Muscle of back (tissue), 13 donors: ENCODE measurements at places on chromosomes 5 and 9.
A peak's percentile ranks its signal among the peaks of the same experiment; 100 is the strongest.

DNA sequence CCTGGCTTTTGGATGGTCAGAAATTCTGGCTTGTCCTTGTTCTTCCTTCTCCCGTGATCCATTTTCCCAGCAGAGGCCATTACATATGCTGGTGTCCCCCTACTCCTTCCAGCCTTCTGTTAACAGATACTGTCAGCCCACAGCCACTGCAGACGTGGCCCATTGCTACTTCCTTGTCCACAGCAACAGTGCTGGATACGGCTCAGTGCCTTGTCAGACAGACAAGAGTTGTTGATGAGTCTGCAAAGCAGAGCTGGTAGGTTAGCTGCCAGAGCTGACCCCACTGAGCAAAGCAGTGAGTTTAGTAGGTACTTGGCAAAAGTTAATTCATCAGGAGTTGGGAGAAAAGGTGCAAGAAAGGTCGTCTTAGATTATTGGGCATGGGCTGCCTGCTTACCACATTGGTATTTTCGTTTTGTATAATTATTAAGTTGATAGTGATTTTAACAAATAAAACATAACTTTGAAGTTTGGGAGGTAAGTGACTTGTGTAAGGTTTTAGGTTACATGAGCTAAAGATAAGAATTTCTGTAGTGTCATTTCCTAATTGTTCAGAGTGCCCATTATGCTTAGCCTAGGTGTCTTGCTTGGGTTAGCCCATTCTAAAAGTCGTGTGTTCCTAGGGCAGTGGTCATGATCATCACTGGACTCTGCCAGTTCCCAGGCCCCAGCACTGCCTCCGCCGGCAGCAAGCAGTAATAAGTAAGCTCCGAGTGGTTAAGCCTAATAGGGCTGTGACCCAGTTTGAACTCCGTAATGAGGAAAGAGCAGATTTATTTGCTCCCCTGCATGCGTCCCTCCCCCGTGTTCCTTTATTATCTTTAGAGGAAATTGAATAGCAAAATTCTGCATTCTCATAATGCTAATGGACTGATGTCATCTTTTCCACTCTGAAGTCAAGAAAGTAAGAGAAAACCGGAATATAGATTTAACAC is 292.0 kb downstream of the FANCC start:
- peak; percentile 74 for DNase-seq

DNA sequence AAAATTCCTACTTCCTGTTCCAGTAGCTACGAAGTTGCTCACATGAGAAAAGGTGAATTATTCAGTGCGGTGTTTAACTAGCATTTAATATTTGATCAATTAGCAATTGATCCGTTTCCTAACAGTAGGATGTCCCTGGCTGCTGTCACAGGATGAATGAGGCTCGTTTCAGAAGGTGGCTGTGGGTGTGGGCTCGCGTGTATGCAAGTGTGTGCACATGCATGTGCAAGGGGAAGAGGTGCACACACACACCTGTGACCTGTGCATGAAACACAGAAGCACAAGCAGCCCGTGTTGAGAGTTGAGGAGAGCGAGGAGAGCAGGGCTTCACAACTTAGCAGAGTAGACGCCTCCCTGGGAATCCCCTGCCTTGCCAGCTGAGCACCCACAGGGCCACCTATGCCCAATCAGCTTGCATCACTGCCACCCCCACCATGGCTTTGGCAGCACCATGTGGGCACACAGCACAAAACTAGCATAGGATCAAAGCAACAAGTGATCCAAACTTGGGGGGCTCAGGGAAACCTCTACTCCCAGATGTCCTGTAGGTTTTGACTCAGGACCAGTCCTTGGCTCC is 107.2 kb downstream of the C5orf15 start:
- DNase-seq = no peak

DNA sequence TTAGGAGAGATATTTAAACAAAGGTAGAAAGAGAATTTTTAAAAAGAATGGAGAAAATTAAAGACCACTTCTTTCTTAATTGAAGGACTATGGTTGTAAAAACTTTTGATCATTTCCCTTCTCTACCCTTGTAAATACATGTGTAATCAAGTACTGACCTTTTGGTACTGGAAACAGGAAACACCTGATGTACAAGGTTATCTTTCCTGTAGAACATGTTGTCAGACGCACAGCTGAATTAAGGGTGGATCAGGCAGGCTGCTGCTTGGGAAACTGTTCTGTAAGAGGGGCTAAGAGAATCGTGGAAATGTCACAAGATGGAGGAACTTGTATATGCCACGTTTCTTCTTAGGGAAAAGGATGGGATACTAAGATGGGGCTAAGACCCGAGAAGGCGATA is 341.6 kb downstream of the ZNF608 start:
- DNase-seq = no peak

DNA sequence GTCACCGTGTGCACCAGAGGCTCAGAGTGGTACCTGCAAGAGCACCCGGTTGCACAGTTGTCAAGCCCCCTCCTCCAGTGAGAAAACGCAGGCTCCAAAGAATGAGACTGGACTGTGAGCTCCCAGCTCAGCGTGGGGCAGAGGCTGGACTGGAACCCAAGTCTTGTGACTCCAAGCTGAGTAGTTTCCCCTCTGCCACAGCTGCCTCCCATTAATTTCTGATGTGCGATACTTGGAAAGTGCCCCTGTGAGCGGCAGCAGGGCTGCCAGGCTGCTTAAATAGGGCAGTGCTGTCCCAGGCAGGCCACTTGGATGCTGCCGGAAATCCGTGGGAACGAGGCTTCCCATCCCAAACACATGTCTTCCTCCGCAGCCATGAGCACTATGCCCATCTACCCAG is 62.2 kb upstream of the ANGPTL2 start:
- DNase-seq = no peak

GRCh38 chr5:126794157-126794828 is 17.4 kb downstream of the LMNB1 start:
- DNase-seq = no peak

DNA sequence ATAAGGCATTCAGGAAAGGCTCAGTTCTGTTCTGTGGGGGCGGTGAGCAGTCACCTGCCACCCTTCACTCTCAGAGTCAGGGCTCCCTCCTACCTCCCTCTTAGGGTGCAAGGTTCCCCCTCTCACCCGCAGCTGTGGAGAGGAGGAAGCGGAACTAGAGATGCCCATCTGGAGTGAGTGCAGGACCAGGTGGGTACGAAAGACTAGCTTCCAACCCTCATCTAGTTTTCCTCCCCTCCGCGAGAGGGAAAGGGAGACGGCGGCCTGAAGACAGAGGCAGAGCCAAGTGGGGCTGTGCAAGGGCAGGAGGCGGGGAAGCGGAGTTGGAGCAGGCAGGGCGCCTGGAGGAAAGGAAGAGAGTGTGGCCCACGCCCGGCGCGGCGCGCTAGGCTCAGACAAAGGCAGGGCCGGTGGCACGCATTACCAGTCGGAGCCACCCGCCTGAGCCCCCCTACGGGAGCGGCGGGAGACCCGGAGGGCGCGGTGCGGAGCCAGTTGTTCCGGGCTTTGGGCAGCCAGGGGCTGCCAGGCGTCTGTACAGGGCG is 7.3 kb downstream of the PRR7 start:
- peak; percentile 83 for DNase-seq

DNA sequence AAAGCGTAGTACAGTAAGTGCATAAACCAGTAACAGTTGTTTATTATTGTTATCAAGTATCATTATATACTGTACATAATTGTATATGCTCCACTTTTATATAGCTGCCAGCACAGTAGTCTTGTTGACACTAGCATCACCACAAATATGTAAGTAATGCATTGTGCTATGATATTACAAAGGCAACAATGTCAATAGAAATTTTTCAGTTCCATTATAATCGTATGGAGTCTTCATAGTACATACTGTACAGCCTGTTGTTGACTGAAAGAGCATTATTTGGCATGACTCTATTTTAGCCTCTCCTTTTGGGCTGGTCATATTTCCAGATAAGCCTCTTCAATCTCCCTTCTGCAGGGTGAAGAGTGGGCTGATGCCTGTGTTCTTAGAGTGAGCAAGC is 40.4 kb downstream of the CFAP95 start:
- DNase-seq = no peak

DNA sequence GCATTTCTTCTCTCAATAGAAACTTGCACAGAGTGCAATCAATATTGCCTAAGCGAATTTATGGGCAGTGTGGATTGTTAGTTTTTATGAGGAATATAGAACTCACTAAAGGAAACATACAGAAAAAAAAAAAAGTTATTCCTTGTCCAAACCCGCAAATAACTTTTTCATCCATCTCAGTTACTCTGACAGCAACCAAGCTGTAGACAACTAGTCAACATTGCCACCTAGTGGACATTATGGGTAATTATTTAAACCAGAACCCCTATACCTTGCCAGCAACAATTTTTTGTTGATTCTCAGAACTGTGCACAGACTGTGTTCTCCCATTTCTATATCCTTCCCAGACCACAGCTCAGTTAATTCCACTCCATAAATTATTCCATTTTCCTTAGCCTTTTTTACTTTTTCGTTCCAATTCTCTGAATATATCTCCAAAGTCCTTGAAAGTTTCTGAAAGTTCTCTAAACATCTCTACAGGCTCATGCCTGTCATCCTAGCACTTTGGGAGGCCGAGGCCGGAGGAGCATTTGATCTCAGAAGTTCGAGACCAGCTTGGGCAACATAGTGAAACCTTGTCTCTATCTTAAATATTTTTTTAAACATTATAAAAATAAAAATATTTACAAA is 2.6 kb upstream of the AFAP1L1 start:
- peak; percentile 16 for DNase-seq

- DNase-seq = no peak
Measured at GRCh38 chr5:116135344-116135743, 50.5 kb downstream of the COMMD10 start.

GRCh38 chr5:156595132-156595787 is 254.8 kb upstream of the PPP1R2B start:
- peak; percentile 30 for DNase-seq

DNA sequence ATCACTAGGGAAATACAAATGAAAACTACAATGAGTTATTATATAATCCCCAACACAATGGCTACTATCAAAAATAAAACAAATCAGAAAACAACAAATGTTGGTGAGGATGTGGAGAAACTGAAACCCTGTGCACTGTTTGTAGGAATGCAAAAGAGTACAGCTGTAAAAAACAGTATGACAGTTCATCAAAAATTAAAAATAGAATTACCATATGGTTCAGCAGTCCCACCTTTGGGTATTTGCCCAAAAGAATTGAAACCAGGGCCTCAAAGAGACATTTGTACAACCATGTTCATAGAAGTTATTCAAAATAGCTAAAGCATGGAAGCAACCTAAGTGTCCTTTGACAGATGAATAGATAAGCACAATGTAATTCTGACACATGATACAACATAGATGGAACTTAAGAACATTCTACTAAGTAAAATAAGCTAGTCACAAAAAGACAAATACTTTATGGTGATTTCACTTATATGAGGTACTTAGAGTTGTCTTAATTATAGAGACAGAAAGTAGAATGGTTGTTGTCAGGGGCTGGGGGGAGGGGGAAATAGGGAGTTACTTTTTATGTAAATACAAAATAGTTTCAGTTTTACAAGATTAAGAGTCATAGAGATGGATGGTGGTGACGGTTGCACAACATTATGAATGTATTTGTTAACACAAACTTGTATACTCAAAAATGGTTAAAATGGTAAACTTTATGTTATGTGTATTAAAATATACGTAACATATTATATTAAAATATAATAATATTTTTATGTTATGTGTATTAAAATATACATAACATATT is 102.8 kb downstream of the KCTD16 start:
- no peak for DNase-seq

GRCh38 chr5:82044010-82044409 is 72.2 kb downstream of the ATG10 start:
- DNase-seq = no peak

GRCh38 chr9:134318481-134318891 is 7.8 kb upstream of the RXRA start:
- DNase-seq = no peak

- no peak for DNase-seq
Measured at GRCh38 chr5:83441747-83442146, 29.8 kb upstream of the VCAN start.

DNA sequence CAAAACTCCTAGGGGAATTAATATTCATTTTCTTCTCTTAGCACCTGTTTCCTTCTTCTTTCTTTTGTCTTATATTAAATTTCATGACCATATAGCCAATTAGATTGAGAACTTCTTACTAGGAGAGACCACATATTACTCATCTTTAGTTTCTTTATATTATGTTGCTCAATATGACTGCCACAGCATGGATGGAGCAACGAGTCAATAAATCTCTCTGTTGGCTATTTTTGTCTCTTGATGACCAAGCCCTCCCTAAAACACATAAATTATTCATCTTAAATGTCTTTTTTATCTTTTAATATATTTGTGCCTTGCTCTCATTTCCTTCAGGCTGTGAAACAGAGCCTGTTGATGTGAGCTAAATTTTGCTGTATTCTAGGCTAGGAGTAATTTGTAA is 123.0 kb downstream of the ADAMTSL1 start:
- DNase-seq = peak; percentile 59

GRCh38 chr5:32129074-32129598 is 45.0 kb downstream of the GOLPH3 start:
- DNase-seq = no peak

GRCh38 chr5:10111571-10111970 is 138.1 kb downstream of the ATPSCKMT start:
- DNase-seq = peak; percentile 46

DNA sequence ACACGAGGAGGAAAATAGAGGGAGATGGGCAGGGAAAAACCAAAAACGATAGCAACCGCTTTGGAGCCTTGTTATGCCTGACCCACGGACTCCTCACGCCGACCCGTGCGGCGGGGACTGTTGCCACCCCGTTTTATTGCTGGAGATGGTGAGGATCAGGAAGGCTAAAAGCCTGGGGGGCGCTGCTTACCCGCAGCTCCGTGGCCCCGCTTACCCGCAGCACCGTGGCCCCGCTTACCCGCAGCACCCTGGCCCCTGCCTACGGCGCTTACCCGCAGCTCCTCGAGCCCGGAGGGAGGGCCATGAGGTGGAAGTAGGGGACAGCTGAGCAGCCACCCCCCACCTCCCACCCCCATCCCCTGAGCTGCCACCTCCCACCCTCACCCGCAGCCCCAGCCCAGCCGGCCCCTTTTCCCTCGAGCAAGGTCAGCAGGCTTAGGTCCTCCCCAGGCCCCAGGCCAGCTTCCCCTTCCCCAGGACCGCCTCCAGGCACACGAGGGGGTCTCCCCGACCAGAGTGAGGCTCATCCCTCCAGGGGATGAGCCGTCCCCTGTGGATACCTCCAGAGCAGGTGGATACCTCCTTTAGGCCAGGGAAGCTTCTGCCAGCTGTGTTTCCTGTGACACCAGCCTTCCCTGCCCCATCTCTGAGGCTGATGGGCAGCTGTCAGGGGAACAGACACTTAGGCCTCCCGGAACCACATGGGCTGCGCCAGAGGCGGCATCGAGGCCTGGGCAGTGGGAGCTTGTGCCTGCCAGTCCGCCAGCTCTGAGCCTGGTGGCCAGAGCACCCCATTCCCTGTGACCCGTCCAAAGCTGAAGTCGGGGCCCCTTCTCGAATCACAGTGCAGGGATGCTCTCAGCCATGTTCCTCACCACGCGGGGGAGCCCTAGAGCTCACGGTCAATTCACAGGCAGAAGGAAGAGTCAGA is 92.3 kb downstream of the LMX1B start:
- no peak for DNase-seq

- no peak for DNase-seq
Measured at GRCh38 chr5:138111937-138112336, 27.3 kb downstream of the NME5 start.
